ENCODE measurements at places on chromosomes 13 and 19.

DNA sequence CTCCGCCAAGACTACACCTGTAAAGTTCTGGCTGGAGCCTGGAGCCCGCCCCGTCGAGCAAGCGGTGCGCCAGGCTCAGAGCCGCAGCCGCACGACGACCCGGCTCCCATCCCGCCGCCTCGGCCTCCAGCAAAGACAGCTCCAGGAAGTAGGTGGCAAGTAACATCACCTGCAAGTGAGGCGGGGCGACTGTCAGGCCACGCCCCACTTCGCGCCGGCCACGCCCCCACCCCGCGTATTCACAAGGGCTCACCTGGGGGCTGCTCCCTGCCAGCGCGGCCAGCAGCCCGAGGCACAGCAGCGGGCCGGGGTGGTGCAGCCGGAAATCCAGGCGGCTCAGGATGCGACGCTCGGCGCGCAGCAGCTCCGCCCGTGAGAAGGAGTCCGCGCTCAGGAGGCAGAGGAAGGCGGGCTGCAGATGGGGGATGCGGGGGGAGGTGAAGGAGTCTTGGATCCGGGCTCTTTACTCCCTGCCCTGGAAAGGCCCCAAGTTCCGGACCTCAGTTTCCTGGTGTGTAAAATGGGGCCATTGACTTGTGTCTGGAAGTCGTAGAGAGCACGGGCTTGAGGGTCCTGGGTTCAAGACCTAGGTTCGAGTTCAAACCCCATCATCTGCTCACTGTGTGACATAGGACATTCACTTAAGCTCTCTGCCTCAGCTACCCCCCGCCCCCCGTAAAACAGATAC, 3.2 kb downstream of the CCNP start:
- no peak overlapping the region for H3K27ac ChIP-seq
- H3K4me1 ChIP-seq = peaks cover 13% of the 10 kb centered on the region
- H3K4me3 ChIP-seq = no peak overlapping the region
- peaks cover 67% of the 10 kb centered on the region for H3K27me3 ChIP-seq
- peaks cover 4% of the 10 kb centered on the region for H3K36me3 ChIP-seq

GRCh38 chr19:16504271-16504670, 8.1 kb downstream of the C19orf44 start:
- H3K36me3 ChIP-seq = peaks cover 2% of the 10 kb centered on the region
- H3K27ac ChIP-seq = no peak overlapping the region
- DNase-seq = no peak
- H3K27me3 ChIP-seq = no peaks in the 10 kb centered on the region
- H3K4me3 ChIP-seq = no peak overlapping the region

DNA sequence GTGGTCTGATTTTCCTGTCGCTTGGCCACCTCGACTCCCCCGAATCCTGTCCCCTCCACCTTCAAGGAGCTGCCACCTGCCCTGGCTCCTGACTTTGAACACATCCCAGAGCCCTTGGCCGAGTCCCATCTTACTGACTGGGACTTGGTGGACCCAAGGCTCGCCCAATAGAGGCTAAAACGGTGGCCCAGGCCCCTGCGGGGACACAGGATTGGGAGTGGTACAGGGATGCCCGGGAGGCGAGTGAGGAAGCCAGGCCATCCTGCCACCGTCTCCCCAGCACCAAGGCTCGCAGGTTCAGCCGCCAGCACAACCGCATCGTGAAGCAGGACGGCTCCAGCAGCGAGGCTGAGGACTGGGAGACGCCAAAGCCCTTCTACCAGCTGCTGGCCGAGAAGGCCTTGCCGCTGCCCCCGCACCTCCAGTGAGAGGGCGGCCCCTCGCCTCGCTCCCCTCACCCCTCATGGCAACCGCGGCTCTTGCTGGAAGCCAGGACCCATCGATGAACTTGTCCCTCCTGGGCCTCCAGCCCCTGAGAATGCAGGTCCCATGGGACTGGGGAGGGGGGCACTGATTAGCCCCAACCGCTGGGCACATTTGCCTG, 5.3 kb downstream of the SIX5 start:
- no peaks in the 10 kb centered on the region for H3K36me3 ChIP-seq
- H3K27ac ChIP-seq = no peak overlapping the region
- H3K4me3 ChIP-seq = no peak overlapping the region
- peaks cover under 1% of the 10 kb centered on the region for H3K4me1 ChIP-seq
- H3K27me3 ChIP-seq = peaks cover 27% of the 10 kb centered on the region

- H3K27me3 ChIP-seq = peaks cover 22% of the 10 kb centered on the region
- H3K4me3 ChIP-seq = no peak overlapping the region
- DNase-seq = no peak
- H3K27ac ChIP-seq = no peak overlapping the region
- H3K4me1 ChIP-seq = no peaks in the 10 kb centered on the region
- H3K36me3 ChIP-seq = no peaks in the 10 kb centered on the region
These were observed 14.3 kb downstream of the MEIOSIN start for GRCh38 chr19:45747513-45747912.

- H3K27ac ChIP-seq = no peak overlapping the region
- H3K27me3 ChIP-seq = no peaks in the 10 kb centered on the region
- H3K36me3 ChIP-seq = no peaks in the 10 kb centered on the region
- DNase-seq = no peak
- H3K4me3 ChIP-seq = no peak overlapping the region
- no peaks in the 10 kb centered on the region for H3K4me1 ChIP-seq
These were observed 1930.2 kb upstream of the PCDH20 start for GRCh38 chr13:63345835-63346234.

DNA sequence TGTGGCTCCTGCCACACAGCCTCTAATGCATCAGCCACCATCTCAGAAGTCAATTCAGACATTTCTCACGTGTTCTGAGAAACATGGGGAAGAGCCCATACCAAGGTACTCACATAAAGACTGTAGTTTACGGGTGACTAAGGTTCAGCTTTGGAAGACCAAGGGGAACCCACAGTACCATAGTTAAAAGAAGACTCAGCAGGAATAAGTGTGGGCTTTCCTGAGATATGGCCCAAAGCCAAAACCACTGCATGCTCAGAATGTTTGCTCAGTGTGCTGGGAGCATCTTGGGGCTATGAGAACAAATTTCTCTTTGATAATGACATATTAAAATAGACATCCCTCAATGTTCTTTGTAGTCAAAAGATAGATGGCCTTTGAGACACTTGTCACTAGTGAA, 283.8 kb downstream of the DCT start:
- H3K36me3 ChIP-seq = no peaks in the 10 kb centered on the region
- no peaks in the 10 kb centered on the region for H3K4me1 ChIP-seq
- no peak for DNase-seq
- peaks cover 6% of the 10 kb centered on the region for H3K27me3 ChIP-seq

DNA sequence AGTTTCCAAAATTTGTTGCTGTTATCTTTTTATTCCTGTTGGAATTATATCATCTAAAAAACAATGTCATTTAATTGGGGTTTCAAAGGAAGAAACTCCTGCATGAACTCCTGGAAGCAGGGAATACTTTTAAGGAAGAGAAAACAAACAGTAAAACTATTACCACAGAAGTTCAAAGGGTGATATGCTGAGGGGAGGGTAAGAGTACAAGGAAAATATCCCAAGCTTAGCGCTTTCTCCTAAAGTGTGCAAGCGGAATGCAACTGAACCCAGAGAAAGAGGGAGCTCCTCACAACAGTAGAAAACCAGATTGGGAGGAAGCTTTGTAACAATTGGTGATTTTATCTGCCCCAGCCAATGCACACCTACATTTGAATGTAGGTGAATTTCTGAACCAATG, 175.1 kb downstream of the NUFIP1 start:
- H3K4me3 ChIP-seq = no peak overlapping the region
- H3K36me3 ChIP-seq = no peaks in the 10 kb centered on the region
- H3K27me3 ChIP-seq = peaks cover 17% of the 10 kb centered on the region
- no peak for DNase-seq

GRCh38 chr13:102757006-102757405, 16.6 kb downstream of the TEX30 start:
- H3K4me1 ChIP-seq = no peaks in the 10 kb centered on the region
- peaks cover 3% of the 10 kb centered on the region for H3K27me3 ChIP-seq
- H3K27ac ChIP-seq = no peak overlapping the region
- no peaks in the 10 kb centered on the region for H3K36me3 ChIP-seq

- DNase-seq = no peak
- peaks cover 6% of the 10 kb centered on the region for H3K4me1 ChIP-seq
- peaks cover 7% of the 10 kb centered on the region for H3K27me3 ChIP-seq
- H3K27ac ChIP-seq = no peak overlapping the region
- no peaks in the 10 kb centered on the region for H3K36me3 ChIP-seq
These were observed 614 bp downstream of the FXYD3 start for GRCh38 chr19:35116072-35116801.

DNA sequence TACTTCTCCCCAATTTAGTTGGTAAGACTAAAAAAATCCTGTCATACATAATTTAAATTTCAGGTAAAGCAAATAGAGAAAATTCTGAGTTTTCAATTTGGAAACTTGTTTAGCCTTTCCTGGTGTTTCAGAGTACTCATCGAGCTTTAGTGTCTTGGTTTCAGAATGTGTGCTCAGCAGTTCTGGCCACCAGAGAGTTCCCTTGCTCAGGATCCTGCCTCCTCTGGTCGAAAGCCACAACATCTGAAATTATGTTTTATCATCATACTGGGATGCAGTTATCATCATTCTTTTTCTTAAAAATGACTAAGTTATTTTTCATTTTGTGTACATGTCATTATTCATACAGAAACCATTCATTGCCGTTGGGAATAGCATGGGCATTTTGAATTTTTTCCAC, 263.2 kb upstream of the SPRY2 start:
- H3K4me3 ChIP-seq = no peak overlapping the region
- no peak for DNase-seq
- H3K27me3 ChIP-seq = no peaks in the 10 kb centered on the region
- no peaks in the 10 kb centered on the region for H3K4me1 ChIP-seq

DNA sequence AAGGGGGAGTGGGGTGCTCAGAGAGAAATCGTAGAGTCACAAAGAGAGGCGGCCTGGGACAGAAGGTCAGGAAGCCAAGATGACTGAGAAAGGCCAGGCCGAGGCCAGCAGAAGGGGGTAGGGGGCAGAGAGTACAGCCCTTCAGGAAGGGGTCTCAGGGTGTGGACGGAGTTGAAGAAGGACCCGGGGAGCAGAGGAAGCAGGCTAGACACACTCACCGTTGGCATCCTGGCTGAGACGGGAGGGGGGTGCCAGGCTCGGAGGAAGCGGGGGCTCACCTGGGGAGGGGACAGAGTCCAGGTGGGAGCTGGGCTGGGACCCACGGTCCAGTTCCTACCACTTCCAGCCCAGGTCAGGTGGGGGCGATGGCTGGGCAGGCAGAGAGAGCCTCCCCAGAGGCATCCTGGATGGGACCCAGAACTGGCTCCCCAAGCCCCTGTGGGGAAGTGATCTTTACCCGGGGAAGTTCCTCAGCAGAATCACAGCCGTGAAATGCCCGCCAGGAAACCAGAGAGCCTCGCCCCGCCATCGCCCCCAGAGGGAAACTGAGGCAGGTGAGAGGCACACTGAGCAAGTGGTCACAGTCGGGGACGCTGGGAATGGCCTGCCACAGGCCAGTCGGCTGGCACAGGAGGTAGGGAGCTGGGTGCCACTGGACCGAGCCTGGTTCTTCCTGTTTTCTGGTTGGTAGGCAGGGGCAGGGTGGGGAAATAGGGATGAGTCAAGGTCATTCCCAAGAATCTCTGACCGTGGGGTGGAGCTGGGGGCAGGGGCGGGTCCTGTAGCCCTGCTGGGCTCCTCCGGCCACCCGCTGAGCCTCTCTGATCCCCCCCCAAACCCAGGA, 1.4 kb downstream of the MATK start:
- no peak for DNase-seq
- no peak overlapping the region for H3K27ac ChIP-seq
- peaks cover 8% of the 10 kb centered on the region for H3K27me3 ChIP-seq
- H3K36me3 ChIP-seq = peaks cover 15% of the 10 kb centered on the region
- H3K4me1 ChIP-seq = no peaks in the 10 kb centered on the region

DNA sequence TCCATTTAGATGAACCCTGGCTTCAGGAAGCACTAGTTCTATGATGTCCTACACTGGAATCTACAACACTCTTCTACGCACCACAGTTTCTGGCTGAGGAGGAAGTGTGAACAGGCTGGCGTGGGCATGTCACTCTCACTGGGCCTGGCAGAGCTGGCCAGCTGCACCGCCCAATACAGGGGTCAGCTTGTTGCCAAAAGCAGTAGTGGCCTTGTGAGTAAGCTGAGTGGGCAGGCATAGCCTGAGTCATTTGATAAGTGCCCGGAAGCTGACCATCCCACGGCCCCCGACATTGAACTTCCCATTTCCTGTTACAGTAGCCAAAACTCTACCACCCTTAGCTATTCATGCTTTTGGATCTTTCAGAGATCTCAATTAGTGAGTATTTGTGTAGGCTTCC, 240.9 kb upstream of the SERP2 start:
- H3K27me3 ChIP-seq = peaks cover 17% of the 10 kb centered on the region
- DNase-seq = no peak
- no peaks in the 10 kb centered on the region for H3K36me3 ChIP-seq
- no peak overlapping the region for H3K4me3 ChIP-seq
- no peak overlapping the region for H3K27ac ChIP-seq

DNA sequence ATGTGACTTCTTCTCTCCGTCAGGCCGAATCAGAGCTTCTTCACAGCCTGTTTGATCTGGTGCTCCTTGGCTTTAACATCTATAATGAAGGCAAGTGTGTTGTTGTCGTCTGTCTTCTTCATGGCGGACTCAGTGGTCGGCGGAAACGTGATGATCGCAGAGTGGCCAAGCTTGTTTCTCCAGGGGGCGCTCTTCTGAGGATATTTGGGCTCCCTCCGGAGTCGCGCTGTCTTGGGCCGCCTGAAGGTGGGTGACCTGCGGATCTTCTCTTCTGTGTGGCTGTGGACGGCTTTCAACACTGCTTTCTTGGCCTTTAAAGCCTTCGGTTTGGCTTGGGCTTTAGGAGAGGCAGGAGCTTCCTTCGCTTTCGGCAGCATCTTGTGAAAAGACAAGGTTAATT, 9.8 kb downstream of the TPRX1 start:
- peaks cover 1% of the 10 kb centered on the region for H3K27me3 ChIP-seq
- H3K36me3 ChIP-seq = no peaks in the 10 kb centered on the region
- H3K4me1 ChIP-seq = no peaks in the 10 kb centered on the region
- no peak for DNase-seq
- H3K27ac ChIP-seq = no peak overlapping the region
- H3K4me3 ChIP-seq = no peak overlapping the region

DNA sequence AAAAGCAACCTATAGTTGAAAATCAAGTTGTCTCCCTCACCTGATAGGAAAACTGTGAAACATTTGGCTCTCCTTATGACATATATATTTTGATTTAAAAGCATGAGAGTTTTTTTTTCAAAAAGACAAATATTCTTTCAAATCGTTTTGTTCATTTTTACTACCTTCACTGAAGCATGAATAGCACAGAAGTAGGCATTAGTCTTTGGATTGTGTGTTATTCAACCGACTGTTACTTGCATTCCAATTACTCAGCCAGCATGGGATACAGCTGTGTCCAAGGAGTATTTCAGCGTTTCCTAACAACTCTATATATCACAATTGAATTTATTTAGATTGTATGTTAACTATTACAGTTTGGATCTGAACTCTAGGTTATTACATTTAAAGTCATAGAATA, 135.2 kb downstream of the PCDH9 start:
- H3K27me3 ChIP-seq = no peaks in the 10 kb centered on the region
- no peak overlapping the region for H3K4me3 ChIP-seq
- DNase-seq = no peak
- H3K36me3 ChIP-seq = no peaks in the 10 kb centered on the region
- H3K4me1 ChIP-seq = no peaks in the 10 kb centered on the region

- no peak overlapping the region for H3K27ac ChIP-seq
These were observed 17.5 kb downstream of the C13orf42 start for GRCh38 chr13:51093574-51093973.
